ENCODE measurements at places on chromosomes 7 and 10.

GRCh38 chr10:119416855-119417254 is 125.7 kb downstream of the RGS10 start:
- peak; percentile 66 for DNase-seq

DNA sequence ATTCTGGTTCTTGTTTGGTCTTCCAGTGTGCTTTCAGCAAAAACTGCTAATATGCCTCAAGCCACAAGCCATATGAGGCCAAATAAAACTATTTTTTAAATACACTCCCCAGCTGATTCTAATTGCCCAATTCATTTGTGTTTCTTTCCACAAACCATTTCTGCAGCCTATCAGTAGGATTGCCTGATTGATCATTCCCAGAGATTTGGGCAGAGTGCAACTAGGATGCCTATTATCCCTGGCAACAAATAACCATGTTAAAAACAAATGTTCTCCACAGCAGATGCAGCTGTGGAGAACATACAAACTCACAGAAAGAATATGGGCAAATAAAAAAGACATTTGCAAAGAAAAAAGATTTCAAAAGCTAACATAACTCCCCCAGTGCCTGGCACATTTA is 76.9 kb upstream of the CAV2 start:
- no peak for DNase-seq

DNA sequence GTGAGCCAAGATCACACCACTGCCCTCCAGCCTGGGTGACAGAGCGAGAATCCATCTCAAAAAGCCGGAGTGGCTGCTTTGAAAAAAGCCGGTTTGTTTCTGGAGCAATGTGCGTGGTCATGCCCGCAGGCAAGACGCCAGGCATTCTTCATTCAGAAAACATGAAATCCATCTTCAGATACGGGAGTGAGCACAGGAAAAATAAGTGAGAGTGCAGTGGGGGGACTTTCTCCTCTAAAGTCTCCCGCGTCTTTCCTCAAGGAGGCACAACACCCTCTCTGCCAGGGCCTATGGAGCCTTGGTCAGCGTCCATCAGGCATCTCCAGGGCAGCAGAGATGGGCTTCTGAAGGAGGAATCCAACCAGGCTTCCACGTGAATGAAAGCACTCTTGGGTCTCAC is 62.3 kb upstream of the DGKI start:
- no peak for DNase-seq

GRCh38 chr7:98458090-98458875 is 57.4 kb upstream of the BAIAP2L1 start:
- no peak for DNase-seq

DNA sequence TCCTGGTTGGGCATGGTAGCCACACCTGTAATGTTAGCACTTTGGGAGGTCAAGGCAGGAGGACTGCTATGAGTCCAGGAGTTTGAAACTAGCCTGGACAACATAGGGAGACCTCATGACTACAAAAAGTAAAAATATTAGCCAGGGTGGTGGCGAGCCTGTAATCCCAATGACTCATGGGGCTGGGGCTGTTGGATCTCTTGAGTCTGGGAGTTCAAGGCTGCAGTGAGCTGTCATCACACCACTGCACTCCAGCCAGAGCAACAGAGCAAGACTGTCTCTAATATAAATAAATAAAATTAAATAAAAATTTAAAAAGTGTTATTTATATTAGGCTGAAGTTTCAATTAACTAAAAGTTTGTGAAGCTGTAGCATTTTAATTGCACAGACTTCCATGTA is 207.3 kb downstream of the NXPH1 start:
- no peak for DNase-seq

GRCh38 chr7:134029743-134030142 is 97.4 kb upstream of the LRGUK start:
- DNase-seq: no peak

- peak; percentile 10 for DNase-seq
Observed at GRCh38 chr7:32879460-32879859, 12.1 kb downstream of the KBTBD2 start.

DNA sequence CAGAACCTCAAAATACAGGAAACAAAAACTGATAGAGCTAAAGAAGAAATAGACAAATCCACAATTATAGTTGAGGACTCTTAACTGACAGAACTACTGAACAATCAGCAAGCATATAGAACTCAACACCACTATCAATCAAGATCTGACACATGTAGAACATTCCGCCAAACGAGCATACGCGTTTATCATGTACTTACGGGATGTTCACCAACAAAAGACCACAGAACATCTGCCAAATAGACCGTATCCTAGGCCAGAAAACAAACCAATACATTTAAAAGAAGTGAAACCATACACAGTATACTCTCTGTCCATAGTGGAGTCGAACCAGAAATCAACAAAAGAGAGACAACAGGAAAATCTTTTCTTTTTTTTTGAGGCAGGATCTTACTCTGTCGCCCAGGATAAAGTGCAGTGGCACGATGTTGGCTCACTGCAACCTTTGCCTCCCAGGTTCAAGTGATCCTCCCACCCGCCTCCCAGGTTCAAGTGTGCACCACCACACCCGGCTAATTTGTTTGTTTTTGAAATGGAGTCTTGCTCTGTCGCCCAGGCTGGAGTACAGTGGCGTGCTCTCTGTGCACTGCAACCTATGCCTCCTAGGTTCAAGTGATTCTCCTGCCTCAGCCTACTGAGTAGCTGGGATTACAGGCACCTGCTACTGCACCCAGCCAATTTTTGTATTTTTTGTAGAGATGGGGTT is 5.1 kb downstream of the GNA12 start:
- no peak for DNase-seq

DNA sequence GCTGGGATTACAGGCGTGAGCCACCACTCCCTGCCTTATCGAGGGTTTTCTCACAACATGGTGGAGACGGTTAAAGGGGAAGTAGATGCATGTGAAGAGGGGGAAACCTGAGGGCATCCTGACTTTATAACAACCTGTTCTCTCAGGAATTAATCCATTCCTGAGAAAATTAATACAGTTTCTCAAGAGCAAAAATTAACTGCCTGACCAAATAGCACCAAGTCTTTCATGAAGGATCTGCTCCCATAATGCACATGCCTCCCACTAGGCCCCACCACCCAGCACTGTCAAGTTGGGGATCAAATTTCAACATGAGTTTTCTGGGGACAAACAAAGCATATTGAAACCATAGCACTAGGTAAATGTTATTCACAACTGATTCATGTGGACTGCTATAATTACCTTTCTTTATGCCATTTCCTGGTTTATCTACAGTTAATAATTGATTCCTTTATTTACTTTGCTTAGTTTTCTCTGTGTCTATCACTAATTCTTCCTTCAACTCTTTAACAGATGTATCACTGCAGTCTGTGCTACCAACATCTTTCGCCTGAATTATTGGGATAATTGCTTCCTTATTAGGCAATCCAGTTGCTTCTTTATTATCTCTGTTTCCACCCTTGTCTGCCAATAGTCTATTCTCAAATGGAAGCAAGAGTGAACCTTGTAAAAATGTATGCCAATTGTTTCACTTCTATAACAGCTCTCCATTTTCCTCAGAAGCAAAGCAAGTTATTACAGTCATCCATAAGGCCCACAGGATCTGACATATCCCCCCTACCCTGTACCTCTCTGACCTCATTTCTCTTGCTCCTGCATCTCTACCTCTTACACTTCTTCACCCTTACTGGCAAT is 12.9 kb upstream of the MICU1 start:
- no peak for DNase-seq

- DNase-seq: peak; percentile 79
Observed at GRCh38 chr7:83648464-83649241, at the start of gene SEMA3E. TSS of gene SEMA3E (minus strand) at chr7:83649139.

GRCh38 chr10:113469796-113470195 is 83.1 kb upstream of the HABP2 start:
- no peak for DNase-seq

DNA sequence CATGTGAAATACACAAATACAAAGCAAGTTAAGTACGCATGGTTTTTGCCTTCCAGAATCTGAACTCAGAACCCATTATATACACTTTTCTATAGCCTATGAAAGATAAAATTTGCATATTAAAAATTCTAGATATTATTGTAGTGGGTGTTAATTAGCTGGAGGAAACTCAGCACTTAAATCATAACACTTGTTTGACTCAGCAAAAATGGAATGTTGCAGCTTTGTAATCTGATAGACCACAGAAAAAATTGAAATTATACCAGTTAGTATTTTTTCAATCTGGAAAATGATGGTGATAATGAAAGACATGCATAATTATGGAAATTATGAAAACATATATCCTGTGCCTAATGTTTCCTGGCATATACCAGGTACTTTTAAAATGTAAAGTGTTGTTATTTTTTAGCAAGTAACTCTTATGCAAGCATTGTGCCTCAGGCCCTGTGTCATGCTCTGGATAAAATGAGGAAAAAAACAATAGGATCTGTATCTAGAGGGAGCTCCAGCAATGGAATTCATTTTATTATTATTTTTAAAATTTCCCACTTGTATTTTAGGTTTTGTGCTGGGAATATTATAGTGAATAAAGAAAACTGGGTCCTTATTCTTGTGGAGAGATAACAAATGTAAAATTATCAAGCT is 490.4 kb upstream of the SEMA3A start:
- DNase-seq: no peak

DNA sequence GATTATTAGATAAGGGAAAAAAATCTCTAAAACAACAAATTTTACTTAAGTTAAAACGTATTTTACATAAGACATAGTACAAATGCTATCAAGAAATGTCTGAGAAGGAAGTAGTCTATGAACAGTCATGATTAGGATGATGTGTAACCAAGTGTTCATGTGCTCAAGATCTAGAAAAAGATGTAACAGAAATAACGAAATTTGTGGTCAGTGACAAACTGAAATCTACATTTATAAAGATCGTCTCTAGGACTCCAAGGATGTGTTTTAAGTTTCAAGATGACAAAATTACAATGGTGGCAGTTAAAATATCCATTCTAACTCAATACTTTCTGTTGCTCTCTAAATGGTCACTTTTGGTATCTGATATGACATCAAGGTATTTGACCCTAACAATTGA is 17.2 kb downstream of the PPP3CB start:
- DNase-seq: no peak

DNA sequence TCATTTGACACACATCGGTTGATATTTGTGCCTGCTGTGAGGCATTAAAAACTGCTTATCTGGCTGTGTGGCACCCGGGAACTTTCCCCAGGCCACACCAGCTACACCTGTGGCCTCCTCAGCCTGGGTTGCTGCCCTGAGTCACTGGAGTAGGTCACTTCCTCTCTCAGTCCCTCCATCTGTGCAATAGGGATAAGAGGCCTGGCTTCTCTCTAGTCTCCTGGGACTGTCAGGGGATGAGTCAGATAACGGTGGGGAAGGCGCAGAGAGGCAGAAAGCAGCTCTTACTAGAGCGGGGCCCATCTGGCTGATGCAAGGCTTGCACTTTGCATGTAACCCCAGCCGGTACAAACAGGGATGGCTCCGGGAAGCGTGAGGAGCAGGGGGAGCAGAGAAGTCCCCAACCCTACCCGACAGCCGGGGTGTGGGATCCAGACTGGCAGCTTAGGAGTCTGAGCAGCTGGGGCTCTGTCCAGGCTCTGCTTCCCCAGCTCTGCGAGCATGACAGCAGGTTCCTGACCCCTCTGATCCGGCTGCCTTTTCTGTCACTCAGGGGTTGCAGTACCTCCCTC is 34.0 kb downstream of the DNAJB12 start:
- DNase-seq: peak; percentile 79

GRCh38 chr7:146892151-146892550 is 775.5 kb downstream of the CNTNAP2 start:
- no peak for DNase-seq

DNA sequence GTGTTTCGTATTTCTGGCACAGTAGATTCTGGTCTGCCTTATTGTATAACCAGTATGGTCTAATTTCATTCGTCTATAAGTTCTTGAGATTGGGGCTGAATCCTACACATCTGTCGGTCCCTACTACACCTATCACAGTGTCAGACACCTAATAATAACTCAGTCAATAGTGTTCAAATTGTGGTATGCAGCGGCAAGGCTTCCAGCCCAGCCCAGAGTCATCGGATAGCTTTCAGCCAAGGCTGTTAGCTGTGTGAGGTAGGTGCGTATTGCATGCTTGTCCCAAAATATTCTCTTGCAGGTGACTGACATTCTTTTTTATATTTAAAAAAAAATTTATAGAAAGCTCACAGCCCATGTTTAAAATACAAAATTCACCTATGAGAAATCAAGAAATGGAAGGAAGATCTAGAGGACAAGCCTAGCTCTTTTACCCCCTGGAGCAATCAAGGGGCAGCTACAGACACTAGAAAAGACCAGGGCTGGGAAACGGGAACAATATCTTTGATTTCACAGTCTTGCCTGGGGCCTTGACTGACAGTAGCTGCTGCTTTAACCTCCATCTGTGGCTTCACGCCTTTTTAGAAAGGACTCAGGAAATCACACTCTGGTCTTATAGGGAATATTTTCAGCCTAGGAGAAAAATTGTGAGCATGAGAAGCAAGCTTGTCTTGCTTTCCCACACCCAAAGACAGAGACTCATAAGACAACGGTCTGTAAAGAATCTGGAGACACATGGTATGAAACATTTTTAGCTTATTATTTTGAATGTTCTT is 9.5 kb upstream of the ASB4 start:
- DNase-seq: peak; percentile 42

DNA sequence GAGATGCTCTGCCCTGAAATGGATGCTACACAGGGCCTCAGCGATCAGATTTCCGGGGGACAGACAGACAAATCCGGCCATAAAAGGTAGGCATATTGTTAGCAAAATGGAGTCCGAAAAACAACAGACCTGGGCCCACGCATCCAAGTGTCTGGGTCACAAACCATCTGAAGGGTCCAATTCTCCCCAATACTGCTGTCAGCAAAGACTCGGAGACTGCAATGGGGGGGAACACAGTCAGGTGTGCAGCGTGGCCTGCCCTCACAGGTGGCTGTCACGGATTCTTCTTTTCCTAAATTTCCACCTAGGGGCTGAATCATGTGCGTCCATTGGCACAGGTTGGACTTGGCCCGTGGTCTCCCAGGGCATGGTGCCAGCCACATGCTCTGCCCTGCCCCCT is 12.9 kb downstream of the PKD1L1 start:
- DNase-seq: no peak

GRCh38 chr10:68153473-68154210 is 44.4 kb downstream of the MYPN start:
- peak; percentile 16 for DNase-seq

DNA sequence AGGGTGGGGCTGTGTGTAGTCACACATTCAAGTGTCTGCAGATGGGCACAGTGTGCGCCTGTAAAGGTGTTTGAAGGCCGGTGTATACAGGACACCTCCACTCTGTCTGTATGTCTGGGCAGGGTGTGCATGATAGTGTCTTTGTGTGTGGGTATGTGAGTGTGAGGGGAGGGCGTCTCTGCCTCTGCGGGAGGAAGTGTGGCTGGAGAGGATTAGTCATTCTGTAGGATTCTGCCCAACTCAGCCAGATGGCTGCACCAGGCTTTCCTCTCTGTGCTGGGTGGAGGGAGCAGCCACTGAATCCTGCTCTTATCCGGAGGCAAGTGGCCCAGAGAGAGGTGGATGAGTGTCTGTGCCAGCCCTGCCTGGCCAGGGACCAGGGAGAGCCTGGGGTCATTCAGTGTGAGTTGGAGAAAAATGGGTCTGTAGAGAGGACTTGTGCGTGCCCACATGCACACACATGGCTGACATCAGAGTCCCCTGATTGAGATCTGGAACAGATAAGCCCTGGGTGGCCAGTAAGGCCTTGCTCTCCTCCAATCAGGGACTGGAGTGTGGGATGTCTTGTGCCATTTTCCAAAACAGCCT is 1.7 kb downstream of the SFXN3 start:
- peak; percentile 63 for DNase-seq

- peak; percentile 10 for DNase-seq
Observed at GRCh38 chr7:155424301-155425010, 33.5 kb upstream of the EN2 start.

GRCh38 chr7:22723181-22723601 is 3.8 kb upstream of the IL6 start:
- no peak for DNase-seq

- DNase-seq: no peak
Observed at GRCh38 chr10:117896517-117896916, 150.2 kb downstream of the RAB11FIP2 start.
